Skin of body (tissue), 3 donors: ENCODE measurements at places on chromosomes 5 and 9.

GRCh38 chr9:35847792-35848572 lies 19.0 kb downstream of the TMEM8B start:
- DNase-seq: peak; percentile 17

DNA sequence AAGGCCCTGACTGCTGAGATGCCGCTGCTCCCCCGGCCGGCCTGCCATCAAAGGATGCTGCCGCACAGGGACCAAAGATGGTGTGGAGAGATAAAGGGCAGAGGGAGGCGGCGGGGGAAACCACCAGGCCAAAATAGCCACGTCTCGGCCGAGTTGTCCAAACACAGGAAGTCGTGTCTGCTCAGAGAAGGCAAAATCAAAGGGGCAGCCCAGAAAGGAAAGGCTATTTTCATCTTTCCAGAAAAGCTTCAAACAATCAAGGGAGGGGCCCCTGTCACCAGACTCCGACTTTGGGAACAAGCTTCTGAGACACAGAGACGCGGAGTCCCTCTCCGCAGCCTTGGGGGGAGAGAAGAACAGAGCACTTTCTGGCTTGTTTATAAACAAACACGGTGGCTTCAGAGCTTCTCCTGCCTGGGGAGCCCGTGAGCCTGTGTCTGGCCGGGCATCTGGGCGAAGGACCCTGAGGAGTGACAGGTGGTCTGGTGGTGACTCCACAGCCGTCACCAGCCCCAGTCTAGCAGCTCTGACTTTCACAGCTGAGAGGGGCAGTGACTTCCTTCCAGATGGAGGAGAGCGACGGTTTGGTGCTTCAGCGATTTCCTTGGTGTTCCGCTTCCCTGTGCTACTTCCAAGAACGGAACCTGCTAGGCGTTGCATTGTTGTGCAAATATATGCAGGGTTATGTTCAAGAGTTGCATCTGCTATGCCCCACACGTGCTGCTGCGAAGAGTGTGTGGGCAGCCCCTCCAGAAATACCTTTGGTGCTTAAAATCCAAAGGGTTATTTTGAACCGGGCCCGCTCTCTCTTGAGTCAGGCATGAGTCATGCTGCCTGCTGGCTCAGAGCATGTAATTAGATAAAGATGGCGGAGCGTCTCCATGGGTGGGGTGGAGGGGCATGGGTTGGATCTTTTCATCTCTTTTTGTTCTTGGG lies 24.0 kb downstream of the ADAMTSL2 start:
- DNase-seq: peak; percentile 45

GRCh38 chr5:141051521-141051866 lies 320 bp downstream of the PCDHB1 start:
- DNase-seq: no peak

DNA sequence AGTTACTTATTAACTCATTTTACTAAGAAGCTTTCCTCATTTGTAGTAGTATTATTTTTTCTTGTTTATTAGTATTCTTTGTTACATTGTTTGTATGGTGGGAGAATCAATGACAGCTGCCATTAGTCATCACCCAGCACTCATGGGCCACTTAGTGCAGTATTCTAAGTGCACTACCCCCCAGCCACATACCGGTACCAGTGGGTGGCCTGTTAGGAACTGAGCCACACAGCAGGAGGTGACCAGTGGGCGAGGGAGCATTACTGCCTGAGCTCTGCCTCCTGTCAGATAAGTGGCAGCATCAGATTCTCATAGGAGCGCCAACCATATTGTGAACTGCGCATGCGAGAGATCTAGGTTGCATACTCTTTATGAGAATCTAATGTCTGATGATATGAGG lies 24.2 kb upstream of the CAMLG start:
- no peak for DNase-seq

GRCh38 chr5:4945296-4945695 lies 194.8 kb upstream of the ADAMTS16 start:
- DNase-seq: no peak

DNA sequence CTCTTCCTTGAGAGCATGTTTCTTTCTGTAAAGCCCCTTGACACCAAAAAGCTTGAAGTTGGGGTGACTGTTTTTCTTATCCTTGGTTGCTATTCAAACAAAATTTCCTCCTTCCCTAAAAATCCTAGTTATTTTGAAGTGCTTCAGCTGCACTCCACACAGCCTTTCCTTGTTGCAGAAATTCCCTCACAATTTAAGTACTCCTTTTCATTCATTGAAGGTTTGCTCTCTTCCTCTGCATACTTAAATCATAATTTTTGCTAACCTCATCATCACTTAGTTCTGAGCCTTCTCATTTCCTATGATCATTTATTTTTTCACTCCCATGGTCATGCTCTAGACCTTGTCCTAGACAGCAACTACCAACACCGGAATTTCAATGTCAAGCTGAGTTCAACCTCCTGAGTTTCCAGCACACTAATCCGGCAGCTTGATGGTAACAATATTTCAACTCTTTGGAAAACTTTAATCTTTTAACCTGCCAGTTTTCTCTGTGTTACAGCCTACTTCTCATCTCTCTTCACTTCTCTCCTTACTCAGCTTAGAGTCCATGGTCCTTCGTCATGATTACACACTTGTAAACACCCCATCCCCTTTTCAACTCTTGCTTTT lies 78.7 kb upstream of the ACTBL2 start:
- no peak for DNase-seq

DNA sequence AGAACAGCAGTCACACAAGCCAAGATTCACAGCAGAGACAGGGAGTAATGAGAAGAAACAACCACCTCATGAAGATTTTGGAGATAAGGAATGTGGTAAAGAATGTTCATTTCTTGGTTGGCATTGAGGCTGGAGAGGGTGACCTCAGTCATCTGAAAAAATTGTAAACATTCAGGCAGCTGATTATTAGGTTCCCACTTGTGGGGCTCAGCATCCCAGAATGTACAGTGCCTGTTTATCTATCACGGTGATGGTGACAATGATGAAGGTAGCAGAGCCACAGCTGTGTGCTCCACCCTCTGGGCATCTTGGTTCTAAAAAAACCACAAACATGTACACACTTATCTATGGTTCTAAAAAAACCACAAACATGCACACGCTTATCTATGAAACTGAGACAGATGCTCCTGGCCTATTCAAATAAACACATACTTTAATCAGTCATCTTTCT lies 143.9 kb upstream of the MOCS2 start:
- DNase-seq: no peak

- DNase-seq: no peak
Measured at GRCh38 chr9:137666955-137667670, 48.3 kb downstream of the EHMT1 start.

DNA sequence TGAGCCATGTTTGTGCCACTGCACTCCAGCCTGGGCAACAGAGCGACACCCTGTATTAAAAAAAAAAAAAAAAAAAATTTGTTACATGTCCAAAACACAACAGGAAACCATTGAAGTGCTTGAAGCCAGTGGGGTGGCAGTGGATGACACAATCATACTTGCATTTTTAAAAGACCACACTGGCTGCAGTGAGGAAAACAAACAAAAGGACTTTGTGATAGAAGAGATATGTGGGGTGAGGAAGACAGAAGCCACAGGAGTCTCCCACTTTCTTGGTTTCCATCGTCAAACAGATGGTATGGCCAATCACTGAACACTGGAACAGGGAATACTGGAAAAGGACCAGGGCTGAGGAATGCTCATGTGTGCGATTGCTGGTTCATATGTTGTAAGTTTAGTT lies 20.9 kb upstream of the COMMD10 start:
- DNase-seq: no peak

DNA sequence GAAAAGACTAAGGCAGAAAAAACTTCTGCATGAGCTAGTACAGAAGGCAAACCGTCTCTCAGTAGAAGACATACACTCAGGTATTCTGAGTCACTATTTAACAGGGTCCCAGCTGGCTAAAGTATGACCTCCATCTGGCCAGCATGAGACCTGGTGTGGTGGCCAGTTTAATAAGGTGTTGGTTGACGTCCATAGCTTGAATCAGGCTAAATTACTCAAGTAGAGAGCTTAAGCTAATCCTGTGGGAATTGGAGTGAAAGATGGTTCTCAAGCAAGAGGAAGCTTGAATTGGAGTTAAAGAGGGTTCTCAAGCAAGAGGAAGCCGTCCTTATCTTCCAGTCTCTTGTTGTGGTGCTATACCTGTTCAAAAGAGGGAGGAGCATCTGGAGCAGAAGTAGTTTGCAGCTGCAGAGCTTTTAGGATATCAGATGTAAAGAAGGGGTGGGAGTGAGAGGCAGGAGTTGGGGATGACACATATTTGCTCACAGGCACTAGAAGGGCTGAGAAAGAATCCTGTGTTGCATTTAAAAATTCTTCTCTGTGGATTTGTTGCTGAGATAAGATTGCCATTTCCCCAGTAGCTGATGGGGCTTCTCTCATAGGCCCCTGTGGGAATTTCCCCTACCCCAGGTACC lies 136.1 kb upstream of the RUSC2 start:
- no peak for DNase-seq
